ENCODE measurements at places on chromosomes 1 and 21. TPM values are rescaled to one million over a fixed set of nuclear protein-coding genes. Genes with fewer than 3 reads are reported as not detected.

Gene PRDX6
- polyA plus RNA-seq: 472 TPM

Gene CFHR1
- polyA plus RNA-seq: not detected

Gene AIDA
- polyA plus RNA-seq: 23.9 TPM

Gene DENND2C
- polyA plus RNA-seq: 1.4 TPM

Gene FAM43B
- 0.05 TPM for polyA plus RNA-seq

- H3K4me1 ChIP-seq: no peaks in the 10 kb centered on the region
- H3K27me3 ChIP-seq: no peaks in the 10 kb centered on the region
- H3K36me3 ChIP-seq: no peaks in the 10 kb centered on the region
- DNase-seq: no peak
Observed at GRCh38 chr1:57217905-57218304, 206.0 kb downstream of the DAB1 start.

DNA sequence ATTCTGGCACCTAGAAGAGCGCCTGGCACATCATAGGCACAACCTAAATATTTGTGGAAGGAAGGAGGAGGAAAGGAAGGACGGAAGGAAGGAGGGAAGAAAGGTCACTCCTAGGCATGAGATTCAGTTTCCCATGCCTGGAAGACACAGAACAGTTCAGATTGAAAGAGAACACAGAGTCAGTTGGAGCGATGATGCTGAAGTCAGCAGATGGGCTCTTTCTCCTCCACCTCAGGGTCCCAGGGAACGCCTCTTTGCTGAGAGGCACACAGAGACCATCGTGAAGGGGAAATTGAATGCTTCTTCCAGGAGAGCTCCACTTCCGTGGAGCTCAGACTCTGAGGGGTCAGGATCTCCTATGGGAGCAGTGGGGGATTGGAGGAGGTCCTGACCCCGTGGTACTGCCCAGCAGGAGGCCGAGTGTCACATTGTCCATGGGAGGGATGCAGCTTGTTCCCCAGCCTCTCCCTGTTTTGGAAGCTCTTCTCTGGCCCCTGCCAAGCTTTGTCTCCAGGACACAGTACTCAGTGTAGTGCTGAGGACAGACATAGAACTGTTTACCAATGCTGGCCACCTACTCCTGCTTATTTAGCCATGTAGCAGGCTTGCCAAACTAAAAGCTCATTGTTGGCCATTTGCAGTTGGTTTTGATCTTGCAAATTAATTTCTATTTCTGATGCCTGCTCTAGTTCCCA is 2.4 kb downstream of the MYBPHL start:
- peaks cover 10% of the 10 kb centered on the region for H3K36me3 ChIP-seq
- DNase-seq: no peak
- no peak overlapping the region for H3K27ac ChIP-seq
- H3K27me3 ChIP-seq: no peaks in the 10 kb centered on the region

DNA sequence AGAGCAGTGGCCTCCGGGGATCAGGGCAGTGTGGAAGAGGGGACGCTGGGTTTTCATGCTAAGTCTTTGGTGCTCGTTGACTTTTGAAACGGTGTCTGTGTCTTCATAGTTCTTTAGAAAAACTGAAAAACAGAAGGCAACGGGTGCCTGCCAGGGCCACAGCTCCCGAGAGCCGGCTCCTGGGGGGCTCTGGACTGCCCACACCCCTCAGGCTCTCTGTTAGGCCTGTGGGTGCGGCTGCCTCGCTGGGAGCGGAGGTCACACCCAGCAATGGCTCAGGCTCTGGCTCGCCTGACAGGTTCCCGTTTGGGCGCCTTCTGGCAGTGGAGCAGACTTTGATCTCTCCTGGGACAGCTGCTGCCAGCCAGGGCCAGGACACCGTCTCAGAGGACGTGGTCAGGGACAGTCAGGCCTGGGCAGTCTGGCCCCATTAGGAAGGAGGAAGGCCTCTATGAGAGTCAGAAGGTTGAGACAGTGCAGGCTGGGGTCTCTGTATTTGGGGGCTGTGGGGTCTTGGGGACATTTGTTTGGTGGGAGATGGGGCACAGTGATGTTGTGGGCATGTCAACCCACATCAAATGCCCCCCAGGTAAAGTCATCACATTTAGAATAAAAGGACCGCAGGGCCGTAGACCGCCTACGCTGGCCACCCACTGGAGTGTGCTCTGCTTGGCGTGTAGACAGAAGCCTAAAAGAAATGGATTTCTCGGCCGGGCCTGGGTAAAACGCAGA is 5.6 kb downstream of the ARHGEF16 start:
- peak overlapping the region; percentile 64 for H3K27ac ChIP-seq
- H3K4me3 ChIP-seq: no peak overlapping the region
- no peaks in the 10 kb centered on the region for H3K27me3 ChIP-seq
- DNase-seq: peak; percentile 44
- peaks cover 36% of the 10 kb centered on the region for H3K4me1 ChIP-seq

DNA sequence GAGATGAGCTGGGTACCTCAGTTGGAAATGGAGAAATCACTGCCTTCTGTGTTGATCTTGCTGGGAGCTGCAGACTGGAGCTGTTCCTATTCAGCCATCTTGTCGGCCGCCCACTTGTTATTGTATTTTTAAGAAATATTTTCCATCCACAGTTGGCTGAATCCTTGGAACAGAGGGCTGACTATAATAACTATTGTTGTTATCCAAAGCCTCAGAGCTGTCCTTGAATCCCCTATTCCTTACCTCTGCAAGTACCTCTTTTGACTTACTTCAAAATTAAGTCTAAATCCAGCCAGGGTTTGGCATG is 44.1 kb upstream of the GRHL3 start:
- H3K4me1 ChIP-seq: no peaks in the 10 kb centered on the region
- H3K36me3 ChIP-seq: no peaks in the 10 kb centered on the region
- DNase-seq: no peak
- no peak overlapping the region for H3K4me3 ChIP-seq

- H3K27me3 ChIP-seq: no peaks in the 10 kb centered on the region
- H3K36me3 ChIP-seq: no peaks in the 10 kb centered on the region
- DNase-seq: peak; percentile 64
- H3K4me1 ChIP-seq: peaks cover 15% of the 10 kb centered on the region
Observed at GRCh38 chr1:22143065-22144033, at the start of gene WNT4. Gene WNT4, minus strand, starts transcription at chr1:22143097. Its CDS starts 175 bp downstream, at chr1:22142922.

GRCh38 chr1:55444667-55445066 is 229.5 kb upstream of the USP24 start:
- DNase-seq: no peak
- H3K36me3 ChIP-seq: no peaks in the 10 kb centered on the region
- H3K4me3 ChIP-seq: no peak overlapping the region
- no peaks in the 10 kb centered on the region for H3K27me3 ChIP-seq
